Stimulated activated naive CD4-positive, alpha-beta T cell (primary cell): ENCODE measurements at places on chromosomes 2 and 18.

DNA sequence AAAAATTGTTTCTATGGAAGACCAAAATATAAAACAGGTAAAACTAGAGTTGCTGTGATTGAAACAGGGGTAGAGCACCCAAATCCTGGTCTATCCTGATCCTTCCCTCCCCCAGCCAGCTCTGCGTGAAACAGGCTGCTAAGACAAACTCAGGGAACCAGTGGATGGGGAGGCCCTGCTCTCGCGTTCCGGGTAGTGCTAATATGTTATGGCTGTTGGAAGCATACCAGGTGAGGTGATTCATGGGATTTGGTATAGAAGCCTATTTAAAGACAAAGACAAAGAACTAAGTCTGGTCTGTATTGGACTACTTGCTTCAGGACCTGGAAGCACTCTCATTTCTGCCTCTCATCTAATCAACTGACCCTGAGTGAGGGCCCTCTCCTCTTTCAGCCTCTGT is 63.0 kb upstream of the CCBE1 start:
- DNase-seq = no peak

DNA sequence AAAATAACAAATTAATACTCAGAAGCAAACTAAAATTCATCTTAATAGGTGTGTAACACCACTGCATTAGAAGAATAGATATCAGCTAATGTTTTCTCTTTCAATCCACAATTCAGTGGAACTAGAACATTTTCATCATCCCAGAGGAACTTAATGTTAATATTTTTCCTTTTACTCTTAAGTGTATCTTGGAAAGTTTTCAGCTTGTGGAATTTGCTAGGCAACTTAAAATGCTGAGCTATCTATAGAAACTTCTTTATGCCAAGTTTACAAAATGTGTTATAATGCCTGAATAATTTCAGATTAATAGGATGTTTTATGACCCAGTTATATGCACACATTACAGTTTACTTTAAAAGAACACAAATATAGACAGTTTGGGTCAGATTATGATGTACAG is 86.6 kb upstream of the FAM237A start:
- no peak for DNase-seq

DNA sequence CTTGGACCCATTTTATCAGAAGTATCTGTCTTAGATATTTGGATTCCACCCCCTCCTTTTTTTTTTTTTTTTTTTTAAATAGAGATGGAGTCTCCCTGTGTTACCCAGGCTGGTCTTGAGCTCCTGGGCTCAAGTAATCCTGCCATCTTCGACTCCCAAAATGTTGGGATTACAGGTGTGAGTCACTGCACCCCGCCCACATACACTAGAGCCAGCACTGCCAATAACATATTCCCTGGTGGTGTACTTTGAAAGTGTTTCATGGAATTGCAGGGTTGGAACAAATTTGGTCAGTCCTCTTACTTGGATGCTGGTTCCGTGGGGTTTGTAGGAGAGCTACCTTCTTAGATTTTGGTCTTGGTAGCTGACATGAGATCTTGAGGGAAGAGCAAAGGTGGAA is 15.0 kb downstream of the PDCL3 start:
- DNase-seq = no peak

GRCh38 chr2:228657807-228658402 is 476.4 kb upstream of the SPHKAP start:
- DNase-seq = no peak

- DNase-seq = no peak
Measured at GRCh38 chr2:163878718-163879117, 142.9 kb upstream of the FIGN start.

DNA sequence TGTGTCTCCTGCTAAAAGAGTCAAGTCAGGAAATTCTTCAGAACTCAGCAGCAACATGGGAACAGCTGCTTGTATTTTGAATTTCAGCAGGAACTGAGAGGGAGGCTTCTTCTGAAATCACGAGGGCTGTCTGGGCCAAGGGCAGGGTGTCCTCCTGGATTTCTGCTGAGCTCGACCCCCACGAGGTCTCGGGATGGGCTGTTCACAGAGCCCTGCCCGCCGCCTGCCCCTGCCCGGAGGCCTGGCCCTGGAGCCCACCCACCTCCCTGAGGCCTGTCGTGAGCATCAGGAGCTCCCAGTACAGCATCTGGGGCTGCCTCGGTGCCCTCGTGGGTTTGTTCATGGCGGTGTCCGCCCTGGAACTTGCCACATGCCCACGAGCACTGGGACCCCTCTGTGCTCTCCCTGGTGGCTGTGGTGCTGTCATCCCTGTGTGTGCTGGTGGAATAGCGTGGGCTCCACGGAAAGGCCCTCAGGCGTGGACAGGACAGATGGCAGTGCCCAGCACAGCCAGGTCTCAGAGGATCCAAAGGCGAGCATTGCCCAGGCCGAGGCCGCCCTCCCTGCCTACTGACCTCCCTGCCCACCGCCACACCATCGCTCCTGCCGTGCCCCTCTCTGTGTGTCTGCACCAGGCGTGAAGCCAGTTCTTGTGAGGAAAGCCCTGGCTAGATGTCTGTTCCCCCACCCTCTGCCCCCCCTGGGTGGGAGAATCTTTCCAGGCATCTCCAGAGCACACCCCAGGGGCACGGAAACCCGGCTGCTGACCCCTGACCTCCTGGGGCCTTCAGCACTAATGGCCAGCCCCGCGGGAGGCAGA is 25.9 kb downstream of the RAMP1 start:
- DNase-seq = no peak

GRCh38 chr2:240962300-240963064 is 35.9 kb upstream of the SNED1 start:
- no peak for DNase-seq

DNA sequence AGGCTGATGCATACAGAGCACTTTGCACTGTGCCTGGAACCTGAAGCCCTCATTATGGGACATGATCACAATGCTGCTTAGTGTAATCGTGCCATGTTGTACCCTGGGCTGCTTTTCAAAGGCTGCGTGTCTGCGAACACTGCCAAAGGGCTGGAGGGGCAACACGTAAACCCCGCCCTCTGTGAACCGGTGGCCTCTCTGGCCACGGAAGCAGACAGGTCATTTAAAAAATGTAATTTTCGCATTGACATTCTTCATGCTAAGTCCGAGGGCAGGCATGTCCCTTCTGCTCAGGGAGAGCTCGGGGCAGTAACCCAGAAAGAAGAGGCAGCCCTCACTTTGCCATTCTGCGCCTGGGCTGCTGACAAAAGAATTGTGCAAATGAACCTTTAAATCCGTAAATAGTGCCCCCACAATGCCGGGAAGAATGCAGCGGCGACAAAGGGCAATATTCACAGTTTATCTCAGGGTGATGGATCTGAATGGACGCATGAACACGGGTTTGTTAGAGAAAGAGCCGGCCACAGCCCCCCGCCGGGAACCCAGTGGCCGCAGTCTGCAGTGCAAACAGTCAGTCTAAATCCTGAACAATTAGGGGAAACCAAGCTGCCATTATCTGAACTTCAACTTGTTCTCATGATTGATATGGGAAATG is 226.1 kb downstream of the MYCN start:
- no peak for DNase-seq

DNA sequence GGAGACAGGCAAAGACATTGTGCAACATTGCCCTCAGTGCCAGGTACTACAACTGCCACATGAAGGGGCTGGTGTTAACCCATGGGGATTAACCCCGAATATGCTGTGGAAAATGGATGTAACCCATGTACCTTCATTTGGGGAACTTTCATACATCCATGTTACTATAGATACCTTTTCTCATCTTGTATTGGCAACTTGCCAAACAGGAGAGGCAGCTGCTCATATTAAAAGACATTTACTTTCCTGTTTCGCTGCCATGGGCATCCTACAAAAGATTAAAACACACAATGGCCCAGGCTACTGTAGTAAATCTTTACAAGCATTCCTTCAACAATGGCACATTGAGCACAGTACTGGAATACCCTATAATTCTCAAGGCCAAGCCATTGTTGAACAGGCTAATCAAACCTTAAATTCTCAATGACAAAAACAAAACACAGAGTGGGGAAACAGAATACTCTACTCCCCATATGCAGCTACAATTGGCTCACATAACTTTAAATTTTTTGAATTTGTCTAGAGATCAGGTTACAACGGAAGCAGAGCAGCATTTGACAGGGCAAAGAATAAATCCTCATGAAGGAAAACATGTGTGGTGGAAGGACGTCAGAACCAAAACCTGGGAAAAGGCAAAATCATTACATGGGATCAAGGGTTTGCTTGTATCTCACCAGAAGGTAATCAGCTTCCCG is 1723.5 kb upstream of the LRRTM1 start:
- DNase-seq = no peak

- no peak for DNase-seq
Measured at GRCh38 chr2:177249038-177249437, 15.5 kb downstream of the NFE2L2 start.

DNA sequence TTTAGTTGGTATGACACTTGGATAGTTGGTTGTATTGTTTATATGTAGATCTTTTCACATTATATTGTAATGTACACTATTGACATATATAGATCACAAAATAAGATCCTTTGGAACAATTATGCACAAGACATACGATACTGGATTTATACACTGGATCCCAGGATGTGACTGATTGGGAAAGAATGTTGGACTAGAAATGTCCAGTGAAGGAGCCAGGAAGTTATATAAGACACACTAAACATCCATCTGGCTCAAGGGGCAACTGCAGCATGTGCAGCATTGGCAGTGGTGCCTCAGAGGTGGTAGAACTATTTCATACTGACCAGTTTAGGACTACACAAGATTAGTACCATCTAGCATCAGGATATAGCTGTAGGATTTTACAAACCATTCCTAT is 104.9 kb downstream of the TRABD2A start:
- DNase-seq = no peak

DNA sequence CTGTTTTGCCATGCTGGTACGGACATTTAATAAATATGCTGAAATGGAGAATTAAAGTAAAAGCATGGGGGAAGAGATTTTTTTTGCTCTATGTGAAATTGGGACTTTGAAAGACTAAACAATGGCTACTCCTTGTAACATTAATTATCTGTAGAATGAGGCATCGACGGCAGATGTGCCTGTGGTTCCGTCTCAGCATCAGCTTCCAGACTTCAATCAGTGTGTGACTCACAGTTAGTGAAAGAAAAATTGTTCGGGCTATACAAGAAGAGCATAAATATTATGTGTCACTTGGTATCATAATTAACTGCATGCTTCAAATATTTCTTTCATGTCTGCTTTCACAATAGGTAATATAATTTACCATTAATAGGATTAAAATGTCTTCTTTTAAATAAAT is 117.0 kb upstream of the SMIM21 start:
- no peak for DNase-seq

GRCh38 chr2:130371723-130372054 is 15.8 kb downstream of the PTPN18 start:
- DNase-seq = no peak

GRCh38 chr2:234879671-234880455 is 72.0 kb upstream of the SH3BP4 start:
- DNase-seq = no peak

DNA sequence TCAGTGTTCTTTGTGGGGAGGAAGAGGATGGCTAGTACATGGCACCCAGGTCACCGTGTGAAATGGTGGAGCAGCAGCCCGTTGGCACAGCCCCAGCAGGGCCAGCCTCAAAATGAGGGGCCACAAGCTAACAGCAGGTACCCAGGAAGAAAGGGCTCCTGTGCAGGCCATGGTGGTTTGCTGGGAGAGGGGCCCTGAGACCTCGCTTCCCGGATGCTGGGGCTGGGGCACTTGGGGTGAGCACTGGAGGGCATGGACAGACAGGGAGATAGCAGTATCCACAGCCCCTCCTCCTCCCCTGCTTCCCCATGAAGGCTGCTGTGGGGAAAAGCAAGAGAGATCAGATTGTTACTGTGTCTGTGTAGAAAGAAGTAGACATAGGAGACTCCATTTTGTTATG is 16.2 kb upstream of the TEX44 start:
- DNase-seq = no peak

GRCh38 chr18:58004317-58004716 is 39.7 kb upstream of the NEDD4L start:
- no peak for DNase-seq

- no peak for DNase-seq
Measured at GRCh38 chr2:98087447-98088020, 567 bp downstream of the VWA3B start.

DNA sequence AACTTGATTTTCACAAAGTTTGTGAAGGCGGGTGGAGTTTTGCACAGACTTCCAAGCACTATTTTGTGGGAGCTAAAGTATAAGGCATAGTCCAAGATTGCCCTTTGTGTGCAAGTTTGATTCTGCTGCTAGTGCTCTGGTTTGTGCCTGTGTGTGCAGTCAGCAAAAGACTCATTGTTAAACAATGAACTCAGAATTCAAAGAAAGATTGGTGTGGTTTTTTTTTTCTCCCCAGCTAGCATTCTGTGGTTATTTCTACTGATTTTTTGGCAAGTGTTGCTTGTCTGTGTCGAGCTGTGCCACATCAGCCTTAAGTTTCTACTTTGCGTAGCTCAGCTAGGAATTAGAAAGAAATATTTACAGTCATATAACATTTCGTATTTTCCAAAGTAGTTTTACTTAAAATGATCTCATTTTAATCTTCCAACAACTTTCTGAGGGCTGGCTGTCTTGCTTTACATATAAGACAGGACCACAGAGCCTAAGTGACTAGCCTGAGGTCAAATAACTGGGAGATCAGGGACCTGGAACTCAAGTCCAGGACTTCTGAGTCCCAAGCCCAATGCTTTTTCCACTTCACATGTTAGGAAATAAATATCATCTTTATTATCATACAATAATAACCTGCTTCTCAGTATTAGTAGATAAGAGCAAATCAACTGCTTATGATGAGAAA is 69.8 kb downstream of the BABAM2 start:
- DNase-seq = no peak

- DNase-seq = no peak
Measured at GRCh38 chr18:36543991-36544725, 246.6 kb downstream of the FHOD3 start.

DNA sequence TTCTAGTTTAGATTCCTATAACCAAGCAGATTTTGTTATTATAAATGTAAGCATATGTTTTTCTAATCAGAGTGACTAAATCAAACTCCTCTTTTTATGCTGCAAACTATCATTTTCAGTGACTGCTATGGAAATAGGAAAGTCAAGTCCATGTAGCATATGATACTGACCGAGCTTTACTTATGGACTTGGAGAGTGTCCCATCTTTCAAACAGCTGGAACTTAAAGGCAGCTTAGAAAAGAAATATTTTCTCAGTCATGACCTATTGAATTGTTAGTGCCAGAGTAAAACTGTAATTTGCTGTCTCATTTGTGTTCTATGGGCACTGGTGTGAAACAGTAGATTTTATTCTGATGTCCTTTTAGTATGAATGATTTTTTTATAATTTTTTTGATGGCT is 76.7 kb downstream of the PHLPP1 start:
- DNase-seq = no peak

DNA sequence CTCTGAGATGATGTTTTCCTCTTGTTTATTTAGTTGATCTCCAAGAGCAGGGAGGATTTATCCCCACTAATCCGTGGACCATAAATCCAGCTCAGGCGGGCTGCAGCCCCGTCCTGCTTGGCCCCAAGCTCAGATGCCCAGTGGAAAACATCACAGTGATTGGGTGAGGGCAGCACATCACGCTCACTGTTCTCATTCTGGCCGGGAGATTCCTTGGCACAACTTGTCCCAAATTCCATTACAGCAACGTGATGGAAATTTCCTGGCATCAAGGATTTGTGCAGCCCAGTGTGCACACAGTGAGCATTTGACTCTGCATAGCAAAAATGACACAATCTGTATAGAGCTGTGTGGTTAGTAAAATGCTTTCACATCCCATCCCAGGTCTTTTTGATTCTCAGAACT is 96.8 kb downstream of the VAPA start:
- no peak for DNase-seq
